ENCODE measurements at places on chromosomes 5 and 9. TPM values are rescaled to one million over a fixed set of nuclear protein-coding genes. Genes with fewer than 3 reads are reported as not detected.
A peak's percentile ranks its signal among the peaks of the same experiment; 100 is the strongest.

DNA sequence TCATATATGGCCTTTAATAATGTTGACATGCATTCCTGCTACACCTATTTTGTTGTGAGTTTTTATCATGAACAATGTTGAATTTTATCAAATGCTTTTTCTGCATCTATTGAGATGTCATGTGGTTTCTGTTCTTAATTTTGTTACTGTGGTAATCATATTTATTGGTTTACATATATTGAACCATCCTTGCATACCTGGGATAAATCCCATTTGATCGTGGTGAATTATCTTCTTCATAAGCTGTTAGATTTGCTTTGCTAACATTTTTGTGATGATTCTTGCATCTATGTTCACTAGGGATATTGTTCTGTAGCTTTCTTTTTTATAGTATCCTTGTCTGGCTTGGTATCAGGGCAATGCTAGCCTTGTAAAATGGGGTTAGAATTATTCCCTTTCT is 222.0 kb downstream of the WDR70 start:
- no peak for DNase-seq

DNA sequence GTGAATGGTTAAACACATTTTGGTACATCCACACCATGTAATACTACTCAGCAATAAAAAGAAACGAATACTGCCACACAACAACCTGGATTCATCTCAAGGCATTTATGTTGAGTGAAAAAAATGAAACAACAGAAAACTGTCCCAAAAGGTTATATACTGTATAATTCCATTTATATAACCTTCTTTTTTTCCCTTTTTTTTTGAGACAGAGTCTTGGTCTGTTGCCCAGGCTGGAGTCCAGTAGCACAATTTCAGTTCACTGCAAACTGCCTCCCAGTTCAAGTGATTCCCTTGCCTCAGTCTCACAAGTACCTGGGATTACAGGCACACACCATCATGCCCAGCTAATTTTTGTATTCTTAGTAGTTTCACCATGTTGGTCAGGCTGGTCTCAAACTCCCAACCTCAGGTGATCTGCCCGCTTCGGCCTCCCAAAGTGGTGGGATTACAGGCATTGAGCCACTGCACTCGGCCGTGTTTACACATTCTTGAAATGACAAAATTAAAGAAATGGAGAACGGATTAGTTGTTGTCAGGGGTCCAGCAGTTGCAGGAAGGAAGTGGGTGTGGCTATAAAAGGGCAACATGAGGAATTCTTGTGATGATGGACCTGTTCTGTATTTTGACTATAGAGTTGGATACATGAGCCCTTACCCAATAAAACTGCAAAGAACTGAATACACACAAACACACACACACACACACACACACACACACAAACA is 17.4 kb downstream of the PPP6C start:
- no peak for DNase-seq

- no peak for DNase-seq
Observed at GRCh38 chr5:139696167-139696893, 48.2 kb downstream of the CXXC5 start.

The DDX4 gene
- total RNA-seq: not detected

DNA sequence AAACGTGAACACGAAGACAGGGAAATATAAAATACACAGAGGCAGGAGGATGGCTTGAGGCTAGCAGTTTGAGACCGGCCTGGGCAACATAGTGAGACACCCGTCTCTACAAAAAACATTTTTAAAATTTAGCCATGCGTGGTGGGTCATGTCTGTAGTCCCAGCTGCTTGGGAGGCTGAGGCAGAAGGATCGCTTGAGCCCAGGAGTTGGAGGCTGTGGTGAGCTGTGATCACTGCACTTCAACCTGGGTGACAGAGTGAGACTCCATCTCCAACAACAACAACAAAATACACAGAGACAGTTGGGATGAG is 55.1 kb downstream of the SUSD1 start:
- no peak for DNase-seq

DNA sequence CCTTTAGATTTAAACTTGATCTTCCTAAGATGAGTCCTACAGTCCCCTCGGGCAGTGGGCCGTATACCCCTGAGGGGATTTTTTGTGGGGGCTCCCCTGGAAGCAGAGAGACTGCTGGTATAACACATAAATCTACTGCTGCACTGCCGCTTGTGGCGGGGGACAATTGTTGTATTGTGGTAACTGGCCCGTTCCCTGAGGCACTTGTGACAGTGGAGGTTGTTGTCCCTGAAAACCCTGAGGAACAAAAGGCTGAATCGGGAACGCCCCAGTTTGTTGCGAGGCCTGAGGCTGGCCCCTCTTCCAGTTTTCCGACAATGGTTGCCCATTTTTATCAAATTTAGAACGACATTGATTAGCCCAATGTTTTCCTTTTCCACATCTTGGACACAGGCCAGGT is 4.7 kb upstream of the TMEM141 start:
- no peak for DNase-seq

- no peak for DNase-seq
Observed at GRCh38 chr5:23389291-23390101, 117.9 kb upstream of the PRDM9 start.

The FOXD4L6 gene
- not detected for total RNA-seq

- DNase-seq: no peak
Observed at GRCh38 chr5:51556833-51557232, 173.6 kb downstream of the ISL1 start.

DNA sequence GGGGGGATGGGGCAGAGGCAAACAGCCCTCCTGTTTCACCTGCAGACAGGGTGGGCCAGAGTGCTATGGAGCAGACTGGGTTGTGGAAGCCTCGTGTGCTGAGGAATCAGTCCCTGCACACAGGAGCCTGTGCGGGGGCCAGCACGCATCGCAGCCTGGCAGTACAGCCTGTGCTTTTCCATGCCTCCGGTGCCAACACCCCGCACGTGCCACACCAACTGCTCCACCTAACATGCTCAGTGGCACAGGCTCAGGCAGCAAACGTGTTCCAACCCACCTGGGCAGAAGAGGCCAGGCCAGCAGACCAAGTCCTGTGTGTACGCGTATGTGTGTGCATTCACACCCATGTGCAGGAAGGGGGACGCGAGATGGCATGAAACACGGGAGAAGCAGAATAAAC is 37.4 kb upstream of the FBXW11 start:
- DNase-seq: no peak

The LEAP2 gene
- total RNA-seq: 10.7 TPM

- DNase-seq: peak; percentile 26
Observed at GRCh38 chr9:18260521-18260920, 213.4 kb upstream of the ADAMTSL1 start.

GRCh38 chr9:126522612-126523356 is 90.9 kb upstream of the LMX1B start:
- DNase-seq: no peak

GRCh38 chr9:13721481-13722235 is 442.2 kb upstream of the MPDZ start:
- DNase-seq: no peak

The NTNG2 gene
- 1.1 TPM for total RNA-seq

DNA sequence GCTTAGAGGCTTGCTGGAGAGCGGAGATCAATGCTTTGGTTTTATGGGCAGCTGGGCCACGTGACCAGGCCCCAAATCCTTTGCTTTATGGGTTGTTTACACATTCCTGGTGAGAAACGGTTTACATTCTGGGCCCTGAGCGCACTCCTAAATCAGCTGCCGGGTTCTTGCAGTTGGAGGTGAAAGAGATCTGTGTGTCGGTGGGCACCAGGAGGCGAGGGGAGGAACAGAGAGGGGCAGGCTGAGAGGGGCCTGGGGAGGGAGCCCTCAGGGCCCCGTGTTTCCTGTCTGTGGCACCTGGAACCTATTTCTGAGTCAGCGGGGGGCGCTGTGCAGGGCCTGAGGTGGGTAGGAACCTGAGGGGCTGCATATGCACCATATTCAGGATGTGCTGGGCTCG is 63.5 kb upstream of the HAND1 start:
- no peak for DNase-seq

The ACOT12 gene
- not detected for total RNA-seq

DNA sequence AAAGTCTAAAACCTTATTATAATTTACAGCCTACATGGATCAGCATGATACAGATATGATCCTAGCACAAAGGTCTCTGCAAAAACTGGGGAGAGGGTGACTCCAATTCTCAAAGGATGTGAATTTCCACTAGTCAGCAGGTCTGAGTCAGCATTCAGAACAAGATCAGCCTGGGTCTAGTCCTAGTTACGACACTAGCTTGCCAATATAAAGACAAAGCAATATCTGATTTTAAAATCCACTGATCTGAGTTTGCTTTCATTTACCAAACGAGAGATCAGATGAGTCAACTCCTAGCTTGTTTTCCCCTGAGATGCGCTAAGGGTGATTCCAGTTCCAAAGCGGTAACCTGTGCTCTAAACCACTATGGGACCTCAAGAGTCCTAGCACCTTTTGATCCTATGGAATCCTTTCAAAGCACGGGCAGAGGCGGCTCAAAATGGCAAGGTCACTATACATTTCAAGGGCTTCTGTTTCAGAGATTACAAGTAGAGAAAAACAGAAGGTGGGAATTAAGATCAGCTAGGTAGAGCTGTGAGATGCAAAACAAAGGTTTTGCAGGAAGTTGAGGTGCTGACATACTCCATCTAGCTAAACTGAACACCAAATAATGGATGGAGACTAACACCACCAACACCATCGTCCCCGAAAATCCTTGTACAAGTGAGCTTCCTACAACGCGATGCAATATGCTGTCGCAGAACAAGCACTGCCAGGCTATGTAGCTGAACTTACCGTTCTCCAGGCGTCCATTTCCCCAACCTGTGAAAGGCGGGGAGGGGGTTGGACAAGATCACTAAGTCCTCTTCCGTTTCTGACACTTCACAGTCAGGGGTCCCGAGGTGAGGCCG is 906 bp downstream of the SLC25A51 start:
- no peak for DNase-seq

- no peak for DNase-seq
Observed at GRCh38 chr5:170112876-170113521, 7.3 kb downstream of the FOXI1 start.

The LOX gene
- 7.5 TPM for total RNA-seq

The TERT gene
- total RNA-seq: 2.3 TPM

The GOLPH3 gene
- 131 TPM for total RNA-seq

The LHX3 gene
- not detected for total RNA-seq

DNA sequence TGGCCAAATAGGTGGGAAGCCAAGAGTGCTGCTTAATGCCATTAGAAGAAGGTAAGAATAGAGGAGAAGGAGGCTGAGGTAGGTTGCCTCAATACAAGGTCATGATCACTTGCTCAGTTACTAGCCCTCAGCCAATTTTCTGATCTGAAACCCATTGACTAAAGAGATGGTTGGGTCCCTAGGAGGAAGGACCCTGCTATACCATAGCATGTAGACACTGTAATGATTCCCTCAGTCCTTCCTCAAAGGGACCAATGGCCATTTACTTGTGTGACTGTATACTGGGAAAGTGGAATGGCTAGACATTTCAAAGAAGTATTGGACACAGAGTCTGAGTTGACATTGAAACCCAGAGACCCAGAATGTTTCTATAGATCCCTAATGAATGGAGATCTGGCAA is 108.5 kb upstream of the MAP1B start:
- no peak for DNase-seq

GRCh38 chr9:106947106-106947900 is 84.3 kb downstream of the ZNF462 start:
- DNase-seq: no peak

DNA sequence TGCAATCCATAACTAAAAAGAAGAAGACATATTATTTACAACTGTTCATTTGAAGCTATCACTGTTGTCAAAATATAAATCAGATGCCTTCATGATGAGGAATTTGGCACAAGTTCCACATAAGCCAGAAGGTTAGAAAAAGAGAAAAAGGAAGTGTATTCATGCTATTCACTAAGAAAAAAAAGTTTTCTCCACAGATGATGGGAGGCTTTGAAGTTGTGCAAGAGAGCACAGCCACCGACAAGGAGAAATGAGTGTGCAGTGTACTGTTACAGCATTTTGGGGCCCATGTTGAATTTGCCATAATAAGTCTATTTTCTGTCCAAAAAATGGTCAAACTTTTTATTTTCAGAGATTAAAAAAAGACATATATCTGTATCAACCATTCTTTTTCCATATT is 32.9 kb upstream of the IFNK start:
- DNase-seq: no peak

DNA sequence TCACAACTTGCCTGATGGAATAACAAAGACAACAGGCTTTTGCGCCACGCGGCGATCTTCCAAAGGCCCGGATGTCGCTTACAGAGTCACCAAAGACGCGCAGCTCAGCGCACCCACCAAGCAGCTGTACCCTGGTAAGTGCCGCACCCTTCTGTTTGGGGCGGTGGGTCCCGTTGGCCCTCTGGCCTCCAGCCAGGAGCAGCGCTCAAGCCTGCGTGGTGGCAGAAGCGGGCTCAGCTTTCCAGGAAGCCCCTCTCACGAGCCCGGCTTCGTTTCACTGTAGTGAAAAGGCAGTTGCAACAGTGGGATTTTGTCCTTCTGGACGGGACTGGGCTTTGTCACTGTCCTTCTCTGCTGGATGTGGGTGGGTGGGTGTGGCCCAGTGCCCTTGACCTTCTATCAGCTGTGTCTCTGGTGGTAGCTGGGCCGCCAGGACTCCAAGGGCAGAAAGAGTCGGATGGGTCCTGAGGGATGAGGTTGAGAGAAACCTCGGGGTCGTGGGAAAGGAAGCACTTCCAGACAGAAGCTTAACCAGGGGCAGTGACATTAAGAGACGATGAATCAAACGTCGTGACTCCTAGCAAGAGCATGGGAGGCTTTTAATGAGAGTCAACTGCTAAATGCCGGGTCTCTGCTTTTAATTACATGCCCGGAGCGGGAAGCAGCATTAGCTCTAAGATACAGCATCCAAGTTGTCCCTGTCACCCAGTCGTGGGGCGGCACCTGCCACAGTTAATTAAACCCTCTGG is 49.5 kb downstream of the COL5A1 start:
- no peak for DNase-seq

DNA sequence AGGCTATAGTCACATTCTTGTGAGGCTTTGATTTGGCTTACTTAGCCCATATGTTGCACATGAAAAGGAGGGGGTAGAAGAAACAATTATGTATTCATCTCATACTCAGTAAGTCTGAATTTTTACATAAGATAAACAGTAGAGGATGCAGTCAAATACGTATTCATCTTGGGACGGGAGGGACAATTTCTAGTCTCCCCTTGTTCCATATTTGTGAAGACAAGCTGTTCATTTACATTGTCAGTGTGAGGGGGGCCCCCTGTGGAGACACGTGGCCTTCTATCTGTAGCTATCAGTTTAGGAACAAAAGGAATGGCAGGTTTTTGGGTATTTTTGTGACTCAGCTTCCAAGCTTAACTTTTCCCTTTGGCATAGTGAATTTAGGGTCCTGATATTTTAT is 49.2 kb upstream of the PPP1R2B start:
- DNase-seq: no peak

DNA sequence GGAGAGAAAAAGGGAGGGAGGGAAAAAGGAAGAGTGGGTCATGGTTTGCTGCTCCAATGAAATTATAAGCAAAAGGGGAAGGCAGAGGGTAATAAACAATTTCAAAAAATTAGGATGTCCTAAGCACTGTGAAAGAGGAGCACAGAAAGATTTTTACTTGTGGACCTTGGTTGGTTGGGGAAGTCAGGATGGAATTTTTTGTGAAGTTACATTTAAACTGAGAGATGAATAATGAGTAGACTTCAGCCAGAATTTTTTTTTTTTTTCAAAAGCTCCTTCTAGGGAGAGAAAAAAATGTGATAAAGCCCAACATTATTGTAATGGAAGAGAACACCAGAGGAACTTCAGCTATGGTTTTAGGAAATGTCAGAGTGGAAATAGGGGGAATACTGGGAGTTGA is 515.9 kb upstream of the PAPPA start:
- no peak for DNase-seq

GRCh38 chr9:136978073-136978864 is 965 bp downstream of the PTGDS start:
- peak; percentile 70 for DNase-seq

GRCh38 chr9:108784998-108785397 is 70.8 kb downstream of the ACTL7B start:
- no peak for DNase-seq

The ARHGEF37 gene
- total RNA-seq: 14.2 TPM

The IFNK gene
- total RNA-seq: not detected

Data from left colon (tissue), 2 donors.